Stimulated activated CD4-positive, alpha-beta T cell treated with anti-CD3 and anti-CD28 coated beads, TNF-alpha, amount 100 ng/mL, for 1 hour (primary cell): ENCODE measurements at places on chromosomes 1 and 21.

DNA sequence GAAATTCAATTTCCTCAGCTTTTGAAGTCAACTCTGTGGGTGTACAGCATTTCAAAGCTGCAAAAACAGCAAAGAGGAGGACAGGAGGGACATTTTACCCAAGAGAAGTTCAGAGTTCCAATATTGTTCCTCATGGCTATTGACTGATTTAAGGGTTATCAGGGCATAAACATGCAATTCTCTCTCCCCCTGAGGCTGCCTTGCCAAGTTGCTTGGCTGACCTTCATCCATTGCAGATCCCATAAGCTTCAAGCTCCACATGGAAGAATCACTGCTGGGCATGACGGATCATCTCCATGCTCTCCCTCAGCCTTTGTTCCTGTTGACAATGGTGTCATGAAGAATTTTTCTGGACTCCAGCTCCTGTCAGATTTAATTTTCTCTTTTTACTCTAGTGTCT is 115.2 kb upstream of the SERBP1 start:
- no peak for DNase-seq

GRCh38 chr1:156089704-156090103 is 7.4 kb upstream of the MEX3A start:
- DNase-seq: no peak

- no peak for DNase-seq
Observed at GRCh38 chr1:156858959-156859522, at the start of gene INSRR. Gene INSRR (minus strand): TSS chr1:156859117. CDS start chr1:156858621, 496 bp downstream.

DNA sequence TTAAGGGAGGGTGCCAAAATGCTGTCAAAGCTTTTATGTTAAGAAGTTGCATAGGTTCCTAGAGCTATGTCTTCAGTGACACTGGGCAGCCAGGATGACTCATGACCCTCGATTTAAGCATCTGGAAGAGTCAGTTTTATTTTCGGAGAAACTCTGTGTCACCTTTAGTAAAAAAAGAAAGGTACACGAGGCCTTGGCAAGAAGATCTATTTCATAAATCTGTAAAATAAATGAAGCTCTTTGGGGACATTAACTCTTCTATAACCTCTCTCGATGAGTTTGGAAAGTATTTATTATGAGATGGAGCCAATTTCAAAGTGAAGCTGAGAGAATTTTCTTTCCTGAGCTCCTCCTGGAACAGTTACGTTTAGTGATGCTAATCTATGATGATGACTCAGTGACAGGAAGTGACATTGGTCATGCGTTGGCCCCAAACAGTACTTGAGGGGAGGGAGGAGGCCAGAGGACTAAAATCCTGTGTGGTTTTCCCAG is 156.5 kb downstream of the HLX start:
- no peak for DNase-seq

GRCh38 chr1:198168227-198168626 is 11.4 kb downstream of the NEK7 start:
- no peak for DNase-seq

GRCh38 chr1:22077728-22078127 is 25.2 kb downstream of the CDC42 start:
- no peak for DNase-seq

DNA sequence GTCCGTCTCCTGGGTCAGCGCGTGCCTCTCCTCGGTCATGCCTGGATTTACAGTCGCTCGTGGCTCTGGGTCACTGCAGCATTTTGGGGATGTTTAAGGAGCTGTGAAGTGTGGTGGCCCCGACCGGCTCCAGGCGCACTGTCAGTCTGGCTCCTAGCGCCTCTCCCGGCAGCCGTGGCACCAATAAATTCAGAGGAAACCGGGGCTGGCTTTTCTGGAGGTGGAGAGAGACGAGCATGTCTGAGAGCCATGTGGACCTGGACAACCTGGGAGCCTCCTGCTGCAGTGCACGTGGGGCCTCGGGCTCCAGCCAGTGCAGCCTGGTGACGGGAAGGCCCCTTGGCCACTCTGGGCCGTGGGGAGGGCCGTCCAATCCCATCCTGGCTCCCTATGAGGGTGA is 17.1 kb downstream of the PLCH2 start:
- DNase-seq: no peak
